ENCODE measurements at places on chromosomes 2 and 18. TPM values are rescaled to one million over a fixed set of nuclear protein-coding genes. Genes with fewer than 3 reads are reported as not detected.

GRCh38 chr2:205806143-205806905 lies 124.0 kb downstream of the NRP2 start:
- no peak for DNase-seq

DNA sequence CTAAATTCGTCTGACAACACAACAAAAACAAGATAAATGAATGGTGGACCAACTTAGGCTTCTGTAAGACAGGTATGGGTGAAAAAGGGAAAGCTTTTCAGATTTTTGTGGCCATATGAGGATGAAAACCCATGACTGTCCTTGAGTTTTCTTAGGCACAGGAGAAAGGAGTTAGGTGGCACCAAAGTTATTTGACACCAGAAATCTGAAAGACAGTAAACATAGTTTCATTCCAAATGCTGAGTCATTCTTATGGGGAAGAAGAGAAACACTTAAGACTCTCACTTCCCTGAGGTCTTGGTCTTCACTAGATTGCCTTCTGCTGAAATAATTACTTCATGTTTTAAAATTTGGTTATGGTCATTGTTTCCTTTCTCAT lies 5.2 kb upstream of the GPD2 start:
- DNase-seq, result no peak

GRCh38 chr2:236209535-236209934 lies 41.3 kb upstream of the GBX2 start:
- DNase-seq, result no peak

GRCh38 chr2:190679813-190680591 lies 31.1 kb downstream of the NAB1 start:
- peak; percentile 27 for DNase-seq

- no peak for DNase-seq
These were observed 194.8 kb upstream of the DOK6 start for GRCh38 chr18:69205925-69206324.

GRCh38 chr2:32711219-32711618 lies 83.4 kb downstream of the TTC27 start:
- no peak for DNase-seq

GRCh38 chr2:24970483-24971285 lies 1.1 kb downstream of the DNAJC27 start:
- no peak for DNase-seq

GRCh38 chr2:171547720-171548119 lies 25.4 kb downstream of the CYBRD1 start:
- no peak for DNase-seq

DNA sequence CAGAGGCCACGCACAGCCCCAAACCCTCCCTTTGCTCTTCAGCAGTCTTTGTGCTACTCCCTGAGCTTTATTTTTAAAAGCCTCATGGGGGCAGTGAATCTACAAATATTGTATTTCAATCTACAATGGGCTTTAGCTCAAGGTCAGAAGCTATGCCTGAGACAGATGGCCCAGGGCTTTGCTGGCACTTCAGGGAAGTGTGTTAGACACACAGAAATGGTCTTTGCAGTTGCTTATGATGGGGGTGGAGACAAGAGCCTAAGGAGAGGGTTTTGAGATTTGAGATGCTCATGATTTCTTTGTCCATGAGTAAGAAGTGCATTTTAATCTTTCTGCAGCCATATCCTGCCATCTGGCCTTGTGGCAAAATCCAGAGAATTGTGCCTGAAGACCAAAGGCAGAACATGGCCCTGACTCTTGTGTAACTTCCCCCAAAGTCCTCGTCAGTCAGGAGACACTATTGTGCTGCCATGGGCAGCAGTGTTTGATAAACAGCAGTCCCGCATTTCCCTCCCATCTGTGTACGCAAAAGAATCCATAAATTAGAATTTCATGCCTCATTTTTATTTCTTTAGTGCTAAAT lies 92.6 kb downstream of the VAPA start:
- DNase-seq, result no peak

DNA sequence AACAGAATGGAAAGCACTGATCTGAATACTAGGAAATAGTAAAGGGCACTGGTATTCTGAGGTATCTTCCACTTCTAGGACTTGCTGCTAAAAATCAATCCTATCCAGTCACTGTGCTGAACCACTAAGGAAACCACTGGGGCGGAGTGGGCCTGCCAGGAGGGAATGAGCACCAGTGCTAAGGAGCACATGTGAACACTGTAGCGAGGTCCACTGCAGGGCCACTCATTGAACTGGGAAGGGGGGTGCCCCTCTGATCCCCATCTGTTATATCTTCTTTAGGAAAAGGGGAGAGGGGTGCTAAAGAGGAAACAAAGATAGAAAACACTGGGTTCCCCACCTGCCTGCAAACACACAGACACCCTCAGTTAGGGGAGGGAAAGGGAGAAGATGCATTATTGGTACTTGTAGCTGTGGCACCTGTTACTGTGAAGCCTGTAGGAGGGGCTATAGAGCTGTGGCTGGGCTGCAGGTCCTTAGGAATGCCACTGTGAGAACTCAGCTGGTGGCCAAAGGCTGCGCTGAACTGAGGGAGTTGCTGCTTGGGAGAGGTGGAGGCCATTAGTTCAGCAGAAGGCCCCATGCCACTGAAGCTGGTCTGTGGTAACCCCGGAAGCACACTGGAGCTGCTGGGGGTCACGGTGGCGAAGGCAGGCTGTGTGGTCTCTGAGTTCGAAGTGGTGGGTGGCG lies 81.8 kb downstream of the INO80D start:
- DNase-seq, result no peak

GRCh38 chr18:79955302-79956075 lies 4.0 kb upstream of the SLC66A2 start:
- DNase-seq, result no peak

DNA sequence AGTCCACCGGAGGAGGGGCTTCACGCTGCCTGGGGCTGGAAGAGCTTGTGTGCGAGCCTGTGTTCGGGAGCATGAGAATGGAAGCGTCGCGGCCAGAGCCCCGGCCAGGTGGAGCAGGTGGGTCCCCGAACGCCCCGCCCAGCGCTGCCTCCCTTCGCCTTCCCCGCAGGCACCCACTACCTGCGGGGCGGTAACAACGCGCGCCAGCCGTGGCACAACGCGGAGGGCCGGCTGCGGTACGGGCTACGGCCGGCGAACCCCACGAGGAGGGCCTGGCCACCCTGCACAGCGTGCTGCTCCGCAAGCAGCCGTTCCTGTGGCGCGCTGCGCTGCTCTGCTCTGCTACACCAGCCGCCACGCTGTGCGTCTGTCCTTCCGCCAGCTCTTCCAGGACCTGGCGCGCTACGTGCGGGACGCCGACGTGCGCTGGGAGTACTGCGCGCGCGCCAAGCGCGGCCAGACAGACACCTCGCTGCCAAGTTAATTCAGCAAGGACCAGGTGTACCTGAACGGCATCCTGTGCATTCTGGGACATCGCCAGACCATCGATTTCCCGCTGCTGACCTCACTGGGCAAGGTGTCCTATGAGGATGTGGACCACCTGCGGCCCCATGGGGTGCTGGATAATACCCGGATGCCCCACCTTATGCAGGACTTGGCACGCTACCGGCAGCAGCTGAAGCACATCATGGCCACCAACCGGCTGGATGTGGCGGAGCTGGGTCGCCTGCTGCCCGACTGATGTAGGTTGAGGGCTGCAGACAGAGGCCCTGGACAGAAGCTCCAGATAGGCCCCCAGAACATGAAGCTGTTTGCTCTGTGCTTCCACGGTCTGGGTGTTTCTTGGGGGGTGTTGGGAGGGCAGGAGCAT lies 200.6 kb downstream of the NAPG start:
- DNase-seq, result no peak

DNA sequence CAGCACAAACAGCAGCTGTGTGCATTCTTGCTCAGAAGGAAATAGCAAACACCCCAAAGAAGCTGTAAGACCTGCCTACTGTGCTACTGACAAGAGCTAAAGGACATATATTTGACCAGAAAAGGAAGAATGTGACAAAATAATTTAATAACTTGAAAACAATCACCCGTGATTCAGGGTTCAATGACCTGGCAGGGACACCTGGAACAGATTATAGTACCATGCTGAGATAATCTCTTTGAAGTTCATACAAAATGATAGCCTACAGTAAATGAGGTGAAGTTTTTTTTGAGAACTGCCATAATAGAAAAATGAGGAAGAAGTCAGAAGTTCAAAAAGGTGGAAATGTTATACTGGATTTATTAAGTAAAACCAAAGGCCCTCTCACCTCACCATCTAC lies 324.8 kb upstream of the GULP1 start:
- no peak for DNase-seq

GRCh38 chr2:119794237-119794636 lies 34.5 kb downstream of the PTPN4 start:
- DNase-seq, result no peak

GRCh38 chr2:65070172-65070830 lies 14.1 kb downstream of the CEP68 start:
- DNase-seq, result no peak

- no peak for DNase-seq
These were observed 298.4 kb downstream of the FSIP2 start for GRCh38 chr2:186036862-186037449.

GRCh38 chr18:28175150-28175929 lies 1.6 kb downstream of the CDH2 start:
- DNase-seq, result no peak

GRCh38 chr2:48345176-48345575 lies 184.8 kb upstream of the STON1 start:
- no peak for DNase-seq

- DNase-seq, result no peak
These were observed 339.2 kb downstream of the EN1 start for GRCh38 chr2:118508282-118508681.

- no peak for DNase-seq
These were observed 70.2 kb upstream of the RAPH1 start for GRCh38 chr2:203605302-203605701.

DNA sequence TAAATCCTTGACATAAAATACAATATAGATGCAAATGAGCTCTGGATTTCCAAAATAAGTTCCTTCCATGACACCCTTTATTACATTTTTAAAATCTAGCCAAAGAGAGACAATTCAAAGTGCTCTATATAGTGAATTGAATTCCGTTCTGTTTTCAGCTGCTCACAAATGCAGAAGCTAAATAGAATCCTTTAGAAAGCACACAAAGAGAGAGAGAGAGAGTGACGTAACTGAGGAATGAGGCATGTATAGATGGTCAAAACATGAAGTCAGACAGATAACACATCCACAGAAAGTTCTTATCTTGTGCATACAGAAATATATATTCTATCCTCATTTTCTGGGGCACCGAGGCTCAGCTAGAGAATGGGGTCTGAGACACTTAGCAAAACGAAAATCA lies 344.7 kb upstream of the NETO1 start:
- DNase-seq, result no peak

- no peak for DNase-seq
These were observed 300.3 kb upstream of the MGAT5 start for GRCh38 chr2:133953524-133953923.

DNA sequence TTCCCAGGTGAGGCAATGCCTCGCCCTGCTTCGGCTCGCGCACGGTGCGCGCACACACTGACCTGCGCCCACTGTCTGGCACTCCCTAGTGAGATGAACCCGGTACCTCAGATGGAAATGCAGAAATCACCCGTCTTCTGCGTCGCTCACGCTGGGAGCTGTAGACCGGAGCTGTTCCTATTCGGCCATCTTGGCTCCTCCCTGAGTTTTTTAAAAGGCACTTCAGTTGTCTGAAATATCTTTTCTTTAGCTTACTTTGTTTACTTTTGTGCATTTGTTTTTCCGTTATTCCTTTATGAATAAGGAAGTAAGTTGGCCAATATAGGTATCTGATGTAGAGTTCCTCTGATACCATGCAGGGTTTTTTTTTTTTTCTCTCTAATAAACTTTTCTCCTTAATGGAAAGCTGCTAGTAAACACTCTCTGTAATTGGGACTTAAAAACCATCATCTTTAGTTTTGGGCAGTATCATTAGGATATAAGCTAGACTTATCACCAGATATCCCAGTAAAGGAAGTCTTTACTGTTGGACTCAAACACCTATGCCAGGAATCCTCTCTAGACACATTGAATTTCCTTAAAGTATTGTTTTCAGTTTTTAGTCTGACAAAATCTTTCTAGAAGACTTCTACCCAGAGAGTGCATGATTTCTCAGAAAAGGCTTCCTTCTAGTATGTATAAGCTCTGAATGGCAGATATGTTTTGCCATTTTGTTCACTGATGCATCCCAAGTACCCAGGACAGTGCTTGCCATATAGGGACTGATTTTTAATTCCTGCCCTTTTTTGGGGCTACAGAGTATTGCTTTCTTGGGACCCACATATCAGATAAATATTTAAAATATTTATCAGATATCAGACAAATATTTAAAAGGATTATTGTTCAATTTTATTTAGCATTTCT lies 35.8 kb upstream of the DYSF start:
- no peak for DNase-seq

- no peak for DNase-seq
These were observed 472.0 kb upstream of the ETAA1 start for GRCh38 chr2:66925128-66925527.

GRCh38 chr2:48209214-48209885 lies 303.1 kb upstream of the FBXO11 start:
- DNase-seq, result no peak

DNA sequence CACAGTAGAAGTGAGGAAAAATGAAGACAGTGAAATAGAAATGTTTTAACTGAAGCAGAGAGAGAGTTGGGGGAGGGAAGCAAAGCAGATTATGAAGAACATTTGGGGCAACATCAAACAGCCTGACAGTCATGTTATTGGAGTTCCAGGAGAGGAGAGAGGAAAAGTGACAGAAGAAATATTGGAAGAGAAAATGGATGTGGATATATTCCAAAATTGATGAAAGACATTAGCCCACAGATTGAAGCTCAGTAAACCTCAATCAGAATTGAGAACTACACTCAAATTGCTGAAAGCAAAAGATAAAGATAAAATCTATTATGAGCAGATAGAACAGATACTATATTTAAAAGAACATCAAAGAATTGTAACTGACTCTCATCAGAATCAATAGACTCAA lies 90.8 kb downstream of the ARHGAP28 start:
- DNase-seq, result no peak

DNA sequence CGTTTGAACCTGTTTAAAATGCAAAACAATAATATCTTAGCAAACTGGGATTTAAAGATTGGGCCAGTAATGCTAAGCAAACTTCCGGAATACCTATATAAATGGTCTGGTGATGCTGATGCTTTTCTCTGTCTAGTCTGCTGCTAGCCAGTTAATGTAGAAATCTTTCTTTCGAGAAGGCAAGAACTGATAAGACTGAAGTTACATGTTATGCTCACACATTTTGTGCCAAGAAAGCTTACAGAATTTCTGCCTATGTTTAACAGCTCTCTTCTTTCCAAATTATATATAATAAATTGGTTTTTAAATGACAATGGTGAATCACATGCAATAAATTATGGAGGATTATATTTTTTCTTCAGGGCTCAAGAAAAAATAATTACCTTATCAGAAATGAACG lies 37.9 kb downstream of the GCA start:
- DNase-seq, result no peak

TNFRSF11A gene
- total RNA-seq, result 1.2 TPM

ACVR1C gene
- total RNA-seq, result 8.5 TPM

LDLRAD4 gene
- total RNA-seq, result 112 TPM

PMAIP1 gene
- total RNA-seq, result 111 TPM

GULP1 gene
- total RNA-seq, result not detected

ZC3H6 gene
- total RNA-seq, result 19.6 TPM

ITGB6 gene
- total RNA-seq, result not detected

LINC00305 gene
- total RNA-seq, result not detected

MAPK4 gene
- total RNA-seq, result not detected

CFAP210 gene
- total RNA-seq, result 1.6 TPM

SULT1C4 gene
- total RNA-seq, result 0.31 TPM

C2orf72 gene
- not detected for total RNA-seq

KIF5C gene
- 32.0 TPM for total RNA-seq

MAB21L4 gene
- not detected for total RNA-seq

CYTIP gene
- total RNA-seq, result 294 TPM

ZSCAN30 gene
- 10.0 TPM for total RNA-seq

SAG gene
- 0.10 TPM for total RNA-seq

KCNJ13 gene
- not detected for total RNA-seq

UPP2 gene
- total RNA-seq, result not detected

DNER gene
- not detected for total RNA-seq

THOC1 gene
- 83.7 TPM for total RNA-seq
